Left lung (tissue), 14 donors: ENCODE measurements at places on chromosomes 7 and 10. TPM values are rescaled to one million over a fixed set of nuclear protein-coding genes. Genes with fewer than 3 reads are reported as not detected.

DNA sequence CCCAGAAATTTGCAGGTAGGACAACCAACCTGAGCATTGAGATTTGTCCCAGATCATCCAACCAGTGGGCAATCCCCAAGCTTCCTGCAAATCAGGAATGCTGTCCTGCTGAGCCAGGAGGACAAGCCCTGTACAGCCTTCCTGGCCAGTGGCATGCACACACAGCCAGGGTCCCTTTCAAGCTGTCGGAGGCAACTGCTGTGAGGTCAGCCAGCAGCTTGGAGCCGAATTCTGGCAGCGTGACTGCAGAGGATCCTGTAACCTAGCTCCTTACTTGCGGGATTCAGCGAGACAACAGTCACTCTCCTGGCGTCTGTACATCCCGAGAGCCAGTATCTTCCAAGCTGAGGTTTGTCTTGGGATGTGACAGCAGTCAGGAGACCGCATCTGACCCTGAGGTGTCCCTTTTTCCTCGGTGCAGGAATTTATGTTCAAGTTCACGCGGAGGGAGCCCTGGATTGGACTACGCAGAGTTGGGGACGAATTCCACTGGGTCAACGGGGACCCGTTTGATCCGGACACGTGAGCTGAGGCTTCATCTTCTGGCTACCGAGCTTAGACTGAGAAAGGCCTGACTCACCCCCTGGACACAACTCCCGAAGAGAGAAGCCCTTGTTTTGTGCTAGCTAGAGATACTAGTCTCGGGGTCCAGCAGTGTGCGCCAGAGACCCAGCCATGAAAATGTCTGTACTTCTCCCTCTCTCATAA, 18.3 kb downstream of the CLEC2L start:
- no peaks in the 10 kb centered on the region for H3K27me3 ChIP-seq
- H3K4me3 ChIP-seq, result no peak overlapping the region
- H3K36me3 ChIP-seq, result no peaks in the 10 kb centered on the region
- no peak overlapping the region for H3K27ac ChIP-seq

- H3K4me1 ChIP-seq, result no peaks in the 10 kb centered on the region
- no peak overlapping the region for H3K4me3 ChIP-seq
- no peaks in the 10 kb centered on the region for H3K36me3 ChIP-seq
- H3K27me3 ChIP-seq, result no peaks in the 10 kb centered on the region
- no peak for DNase-seq
- H3K27ac ChIP-seq, result no peak overlapping the region
Observed at GRCh38 chr10:64518456-64518855, 997.3 kb downstream of the REEP3 start.

DNA sequence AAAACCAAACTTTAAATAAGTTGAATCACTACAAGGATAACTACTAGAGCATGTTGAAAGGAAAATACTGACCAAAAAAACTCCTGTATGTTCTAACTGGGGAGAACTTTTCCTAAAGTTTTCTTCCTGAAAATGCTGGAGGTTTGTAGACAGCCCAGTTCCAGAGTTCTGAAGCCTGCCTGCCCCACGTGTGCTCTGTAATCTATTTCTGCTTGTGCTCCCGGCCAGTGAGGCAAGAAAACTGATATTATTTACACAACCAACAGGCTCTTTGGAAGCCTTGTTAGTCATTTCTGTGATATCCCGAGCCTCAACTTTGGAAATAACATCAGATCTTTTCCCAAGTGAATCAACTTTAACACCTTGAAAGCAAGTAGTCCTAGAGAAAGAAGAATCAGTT, 46.7 kb downstream of the ZFAND4 start:
- H3K36me3 ChIP-seq, result no peaks in the 10 kb centered on the region
- no peak for DNase-seq
- H3K4me3 ChIP-seq, result no peak overlapping the region
- H3K27ac ChIP-seq, result no peak overlapping the region
- H3K4me1 ChIP-seq, result no peaks in the 10 kb centered on the region

Gene SCIN
- total RNA-seq, result 13.5 TPM
